Hematopoietic multipotent progenitor cell (in vitro differentiated cells): ENCODE measurements at places on chromosomes 6 and 20. TPM values are rescaled to one million over a fixed set of nuclear protein-coding genes. Genes with fewer than 3 reads are reported as not detected.

DNA sequence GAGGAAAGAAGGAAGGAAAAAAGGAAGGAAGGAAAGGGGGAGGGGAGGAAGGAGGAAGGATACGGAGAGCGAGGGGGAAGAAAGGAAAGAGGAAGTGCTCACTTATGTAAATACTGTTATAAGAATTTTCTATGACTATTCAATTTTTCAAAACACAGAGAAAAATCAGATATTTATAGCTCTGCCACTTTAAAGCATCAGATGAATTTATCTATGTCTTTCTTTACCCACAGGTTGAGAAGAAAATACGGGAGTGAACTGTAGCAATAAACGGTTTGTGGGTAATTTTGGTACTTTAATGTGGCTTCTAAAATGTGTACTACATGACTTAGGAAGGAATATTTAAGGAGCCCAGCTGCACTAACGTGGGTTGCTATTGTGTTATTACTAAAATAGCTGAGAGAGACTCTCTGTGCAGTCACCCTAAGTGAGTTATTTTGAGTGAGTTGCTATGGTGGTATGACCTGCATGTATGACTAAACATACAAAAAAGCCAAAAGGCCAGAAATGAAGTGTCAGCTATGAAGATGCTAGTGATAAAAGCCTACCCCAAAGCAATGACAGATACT, 225.5 kb downstream of the SOD2 start:
- DNase-seq: no peak

SLCO4A1 gene
- 15.3 TPM for total RNA-seq

DNA sequence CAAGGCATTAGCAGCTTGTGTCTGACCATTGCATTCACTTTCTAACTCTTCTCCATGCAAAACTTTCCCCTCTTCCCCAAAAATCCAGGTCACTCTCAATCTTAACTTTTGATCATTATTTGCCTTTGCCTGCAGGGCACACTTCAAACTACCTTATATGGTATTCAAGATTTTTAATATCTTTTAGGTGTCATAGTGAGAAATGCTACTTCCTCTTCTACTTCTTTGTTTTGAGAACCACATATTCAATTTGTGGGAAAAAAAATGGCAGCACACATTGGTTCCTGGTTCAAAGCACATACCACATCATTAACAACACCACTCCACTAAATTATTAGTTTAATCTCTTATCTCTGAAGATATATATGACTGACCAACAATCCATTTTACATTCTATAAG, 1267.0 kb upstream of the CITED2 start:
- DNase-seq: no peak

DNA sequence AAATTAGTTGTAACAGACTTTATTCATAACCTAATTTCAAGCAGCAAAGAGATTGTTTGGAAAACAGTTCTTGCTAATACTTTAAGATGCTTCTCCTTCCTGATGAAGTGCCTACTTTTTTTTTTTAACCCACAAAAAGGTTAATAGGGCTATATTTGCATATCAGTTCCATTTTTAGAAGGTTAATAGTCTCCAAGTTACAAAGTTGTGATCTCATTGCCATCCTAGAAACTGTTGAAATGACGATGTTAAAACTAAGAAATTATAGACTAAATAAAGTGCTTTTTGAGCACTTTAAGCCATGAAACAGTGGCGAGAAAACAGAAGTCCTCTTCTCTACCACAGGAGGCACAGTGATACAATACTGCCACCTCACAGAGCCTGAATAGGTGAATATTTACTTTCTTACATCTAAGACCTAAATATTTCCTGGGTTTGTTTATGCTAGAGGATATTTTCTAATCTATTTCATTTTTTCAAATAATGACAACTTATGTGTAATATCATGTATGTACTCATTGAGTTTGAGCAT, 5.3 kb downstream of the RNF144B start:
- no peak for DNase-seq

GRCh38 chr6:73585566-73586415, 65.0 kb upstream of the EEF1A1 start:
- peak; percentile 82 for DNase-seq

RIMS4 gene
- not detected for total RNA-seq

- DNase-seq: no peak
These were observed 163.3 kb downstream of the VEGFA start for GRCh38 chr6:43933148-43933885.

LRRN4 gene
- total RNA-seq: under 0.01 TPM

RBPJL gene
- not detected for total RNA-seq

GSTA2 gene
- total RNA-seq: not detected

DNA sequence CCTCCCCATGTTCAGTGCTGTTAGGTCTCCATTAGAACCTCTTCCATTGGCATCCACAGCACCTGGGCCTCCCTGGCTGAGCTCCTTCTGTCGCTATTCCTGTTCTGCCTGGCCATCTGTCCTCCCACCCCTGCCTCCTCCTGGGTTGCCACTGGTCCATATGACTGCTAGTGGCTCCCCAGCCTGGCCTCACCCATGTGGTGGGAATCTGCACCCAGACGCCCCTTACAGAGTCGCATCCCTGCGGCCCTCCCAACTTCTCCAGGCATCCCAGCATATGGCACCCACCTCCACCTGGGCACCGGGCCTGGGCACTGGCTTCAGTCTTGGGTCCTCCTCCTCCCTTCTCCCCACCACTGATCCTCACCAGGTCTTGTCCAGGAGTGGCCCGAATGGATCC, 7.7 kb downstream of the CDC25B start:
- no peak for DNase-seq

CST4 gene
- total RNA-seq: not detected

DNA sequence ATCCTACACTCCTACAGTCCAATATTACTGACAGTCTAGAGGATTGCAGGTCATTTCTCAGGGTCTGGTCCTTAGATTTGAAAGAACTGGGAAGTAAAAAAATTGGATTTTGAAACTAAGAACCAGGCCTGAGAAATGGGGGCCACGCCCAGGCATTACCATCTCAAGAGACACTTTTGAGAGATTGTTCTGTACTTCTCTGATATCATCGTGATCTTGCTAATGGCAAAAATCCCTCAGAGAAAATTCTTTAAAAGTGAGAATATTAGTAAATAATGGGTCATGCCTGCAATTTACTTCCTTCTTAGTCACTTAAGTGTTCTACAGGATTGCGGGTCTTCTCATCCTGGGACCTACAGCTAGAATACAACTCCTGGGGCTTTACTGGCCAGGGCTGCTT, 42.0 kb upstream of the HIVEP1 start:
- no peak for DNase-seq

AKAP12 gene
- 0.27 TPM for total RNA-seq

DNA sequence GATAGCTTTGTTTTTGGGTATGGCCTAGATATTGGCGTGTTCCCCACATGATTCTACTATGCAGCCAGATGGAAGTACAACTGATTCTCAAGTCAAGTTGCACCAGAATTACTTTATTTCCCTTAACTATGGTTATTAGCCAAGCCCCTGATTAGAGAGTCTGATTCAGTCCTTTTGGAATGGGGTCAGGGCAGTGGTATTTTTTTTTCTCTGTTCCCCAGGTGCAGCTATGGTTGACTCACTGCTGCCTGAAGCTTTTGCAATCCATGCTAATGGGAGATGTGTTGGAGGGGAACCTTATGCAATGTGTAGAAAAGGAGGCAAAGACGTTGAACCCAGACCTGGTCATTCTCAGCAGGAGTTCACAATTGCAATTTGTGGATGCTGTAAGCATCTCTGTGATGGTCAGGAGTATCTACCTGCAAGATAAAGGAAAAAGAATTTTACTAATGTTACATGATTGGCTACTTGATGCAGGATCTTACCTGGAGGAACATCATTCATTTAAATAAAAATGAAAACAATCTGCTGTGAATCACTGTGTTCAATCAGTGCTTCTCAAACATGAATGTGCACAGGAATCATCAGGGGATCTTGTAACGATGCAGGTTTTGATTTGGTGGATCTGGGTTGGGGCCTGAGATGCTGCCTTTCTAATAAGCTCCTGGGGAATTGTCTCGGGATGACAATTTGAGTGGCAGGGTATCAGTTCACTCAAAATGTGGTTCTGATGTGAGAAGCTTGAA, 49.4 kb downstream of the PFDN4 start:
- DNase-seq: no peak

- DNase-seq: no peak
These were observed 470.8 kb downstream of the CD109 start for GRCh38 chr6:74166849-74167248.

- DNase-seq: no peak
These were observed 20.0 kb downstream of the VTA1 start for GRCh38 chr6:142167071-142167470.

GRCh38 chr20:1904135-1904534, 8.9 kb downstream of the SIRPA start:
- DNase-seq: no peak

KCNB1 gene
- total RNA-seq: under 0.01 TPM

DNA sequence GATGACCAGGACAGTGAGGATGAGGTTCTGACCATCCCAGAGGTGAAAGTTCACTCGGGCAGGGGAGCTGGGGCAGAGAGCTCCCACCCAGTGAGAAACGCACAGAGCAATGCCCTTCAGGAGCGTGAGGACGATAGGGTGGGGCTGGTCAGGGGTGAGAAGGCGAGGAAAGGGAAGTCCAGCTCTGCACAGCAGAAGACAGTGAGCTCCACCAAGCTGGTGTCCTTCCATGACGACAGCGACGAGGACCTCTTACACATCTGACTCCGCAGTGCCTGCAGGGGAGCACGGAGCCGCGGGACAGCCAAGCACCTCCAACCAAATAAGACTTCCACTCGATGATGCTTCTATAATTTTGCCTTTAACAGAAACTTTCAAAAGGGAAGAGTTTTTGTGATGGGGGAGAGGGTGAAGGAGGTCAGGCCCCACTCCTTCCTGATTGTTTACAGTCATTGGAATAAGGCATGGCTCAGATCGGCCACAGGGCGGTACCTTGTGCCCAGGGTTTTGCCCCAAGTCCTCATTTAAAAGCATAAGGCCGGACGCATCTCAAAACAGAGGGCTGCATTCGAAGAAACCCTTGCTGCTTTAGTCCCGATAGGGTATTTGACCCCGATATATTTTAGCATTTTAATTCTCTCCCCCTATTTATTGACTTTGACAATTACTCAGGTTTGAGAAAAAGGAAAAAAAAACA, 16.6 kb upstream of the SLC22A1 start:
- DNase-seq: no peak

- no peak for DNase-seq
These were observed 6.4 kb downstream of the SYNJ2 start for GRCh38 chr6:157987788-157988699.

CTNNBL1 gene
- total RNA-seq: 51.2 TPM

- no peak for DNase-seq
These were observed 45.2 kb downstream of the DZANK1 start for GRCh38 chr20:18421608-18422007.

SDC4 gene
- total RNA-seq: 4.0 TPM

GRCh38 chr20:41032271-41032670, 3.6 kb downstream of the TOP1 start:
- DNase-seq: no peak

DNA sequence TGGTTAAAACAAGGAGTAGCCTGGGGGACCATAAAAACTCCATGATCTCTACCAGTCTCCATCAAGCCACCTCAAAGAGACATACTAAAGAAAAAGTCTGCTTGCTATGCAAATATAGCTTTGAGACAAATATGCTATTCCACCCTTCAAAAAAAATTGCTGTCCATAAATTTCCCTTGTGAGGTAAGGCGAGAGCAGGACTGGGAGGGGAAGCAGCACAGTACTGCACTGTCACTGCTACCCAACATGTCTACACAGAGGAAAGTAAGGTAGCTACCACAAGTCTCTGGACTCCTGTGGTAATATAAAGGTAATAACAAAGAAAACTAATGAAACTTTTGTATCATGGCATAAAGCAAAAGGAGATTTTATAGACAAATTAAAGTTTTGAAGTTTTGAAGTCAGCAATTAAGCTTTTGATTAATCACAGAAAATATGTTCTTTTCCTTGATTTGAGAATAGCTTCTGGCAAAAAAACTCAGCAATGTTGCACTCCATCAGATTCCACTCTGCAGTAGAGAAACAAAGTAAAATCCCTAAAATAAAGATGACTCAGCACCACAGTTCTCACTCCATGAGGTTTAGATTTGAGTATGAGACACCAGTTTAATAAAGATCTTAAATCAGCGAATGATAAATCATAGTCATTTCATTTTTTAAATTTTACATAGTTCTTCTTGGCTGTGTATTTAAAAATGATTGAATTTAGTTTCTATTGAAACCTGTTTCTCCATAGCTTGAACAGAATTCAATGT, 602.4 kb downstream of the COL12A1 start:
- no peak for DNase-seq

- DNase-seq: no peak
These were observed 1.2 kb upstream of the MYCT1 start for GRCh38 chr6:152696522-152696921.

TRIM40 gene
- total RNA-seq: under 0.01 TPM

GRCh38 chr20:8007490-8007889, 12.1 kb downstream of the TMX4 start:
- DNase-seq: no peak

POM121L2 gene
- not detected for total RNA-seq

DNA sequence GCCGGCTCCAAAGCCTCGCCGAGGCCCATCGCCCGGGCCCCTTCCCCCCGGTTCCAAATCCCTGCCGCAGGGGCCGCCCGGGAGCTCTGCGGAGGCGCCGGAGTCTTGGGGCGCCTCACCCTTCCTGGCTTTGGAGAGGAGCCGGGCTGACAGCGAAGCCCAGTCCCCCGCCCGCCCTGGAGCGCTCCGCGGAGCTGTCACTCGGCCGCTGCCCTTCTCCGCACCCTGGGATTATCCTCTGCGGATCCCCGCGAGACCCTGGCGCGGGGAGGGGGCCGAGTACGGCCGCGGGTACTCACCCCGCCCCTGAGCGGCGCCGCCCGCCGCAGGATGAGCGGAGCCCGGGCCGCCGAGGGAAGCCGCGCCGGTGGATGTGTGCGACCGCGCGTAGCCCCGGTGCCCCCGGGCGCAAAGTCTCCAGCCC, 343 bp downstream of the SNAP91 start:
- peak; percentile 11 for DNase-seq

GRCh38 chr20:11156922-11157321, 483.1 kb upstream of the JAG1 start:
- DNase-seq: no peak

DNA sequence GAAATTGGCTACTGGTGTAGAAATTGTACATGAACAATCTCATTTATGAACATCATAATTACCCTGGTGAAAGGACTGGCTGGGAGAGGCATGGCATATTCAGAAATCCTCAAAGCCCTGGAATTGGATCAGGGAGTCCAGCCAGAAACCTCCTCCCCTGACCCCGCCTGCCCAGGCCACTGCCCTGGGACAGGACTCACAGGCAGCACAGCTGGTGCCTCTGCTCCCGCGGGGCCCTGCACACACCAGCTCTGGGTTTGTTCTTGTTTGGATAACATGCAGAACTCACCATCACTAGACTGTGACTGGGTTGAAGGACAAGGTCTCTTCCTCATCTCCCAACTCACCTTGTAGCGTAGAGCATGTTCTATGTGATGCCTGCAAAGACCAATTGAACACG, 56.2 kb downstream of the AGPAT4 start:
- no peak for DNase-seq

- peak; percentile 14 for DNase-seq
These were observed 3.8 kb downstream of the TBC1D32 start for GRCh38 chr6:121330516-121330915.

DNA sequence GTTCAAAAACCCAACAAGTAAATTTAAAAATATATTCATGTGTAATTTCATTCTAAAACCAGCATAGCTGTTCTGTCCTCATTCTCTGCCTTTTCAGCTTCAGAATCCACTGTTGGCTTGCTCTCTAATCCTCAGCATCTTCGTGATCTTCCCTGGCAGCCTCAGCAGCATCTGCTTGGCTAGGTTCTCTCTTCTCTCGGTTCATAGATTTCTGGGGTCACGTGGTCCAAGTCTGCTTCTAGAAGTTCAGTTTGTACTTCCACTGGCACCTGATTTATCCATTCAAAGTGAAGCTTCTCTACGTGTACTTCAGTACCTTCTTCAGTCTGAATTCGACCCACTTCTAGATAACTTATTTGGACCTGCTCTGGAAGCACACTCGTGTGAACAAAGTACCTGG, 245.7 kb downstream of the EPM2A start:
- DNase-seq: no peak
